ENCODE measurements at places on chromosomes 4 and X.

- no peak for DNase-seq
Measured at GRCh38 chr4:108034565-108034964, 44.9 kb downstream of the HADH start.

DNA sequence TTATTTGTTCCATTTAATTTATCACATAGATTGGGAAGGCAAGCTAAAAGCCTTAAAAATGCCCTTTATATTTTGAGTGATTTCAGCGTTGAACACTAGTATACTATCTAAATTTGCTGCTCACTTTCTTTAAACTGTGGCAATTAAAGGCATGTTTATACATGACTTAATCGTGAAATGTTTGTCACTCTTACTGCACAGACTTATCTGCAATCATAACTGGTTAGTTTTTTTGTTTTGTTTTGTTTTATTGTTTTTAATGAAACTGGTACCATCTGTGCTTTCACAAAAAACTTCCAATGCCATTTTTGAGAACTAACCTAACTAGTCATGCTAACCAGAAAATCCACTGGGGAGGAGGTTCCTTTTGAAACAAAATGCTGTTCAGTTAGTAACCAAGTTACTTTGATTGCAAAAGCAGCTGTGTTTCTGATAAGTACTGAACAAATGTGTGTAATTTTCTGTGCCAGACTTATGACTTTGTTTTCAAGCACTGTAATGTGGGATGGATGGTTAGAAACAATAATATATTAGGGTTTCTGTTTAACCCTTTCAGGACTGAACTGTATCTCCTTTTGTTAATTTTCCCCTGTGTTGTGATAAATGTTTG, 56.1 kb downstream of the CCKAR start:
- no peak for DNase-seq

- DNase-seq: no peak
Measured at GRCh38 chr4:184163813-184164212, 53.9 kb downstream of the ENPP6 start.

DNA sequence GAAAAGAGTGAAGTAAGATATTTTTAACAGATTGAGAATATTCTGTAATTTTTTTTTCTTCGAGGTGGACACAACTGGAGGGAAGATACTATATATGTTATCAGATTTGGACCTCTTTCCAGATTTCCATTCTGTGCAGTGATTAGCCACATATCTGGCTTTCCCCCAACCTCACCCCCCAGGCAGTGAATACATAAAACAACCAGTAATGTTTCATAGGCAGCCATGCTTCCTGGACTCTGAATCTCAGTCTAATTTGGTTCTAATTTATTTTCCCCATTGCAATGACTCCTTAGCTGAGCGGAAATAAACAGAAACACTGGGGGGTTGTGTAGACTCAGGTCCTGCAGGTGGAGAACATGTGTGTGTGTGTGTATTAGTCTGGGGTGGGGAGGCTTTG, 226.5 kb downstream of the FBXW7 start:
- DNase-seq: no peak

GRCh38 chrX:20313899-20314298, 47.2 kb upstream of the RPS6KA3 start:
- no peak for DNase-seq

GRCh38 chr4:106773076-106773905, 262.8 kb downstream of the DKK2 start:
- no peak for DNase-seq

- DNase-seq: no peak
Measured at GRCh38 chr4:53644607-53645006, 53.3 kb upstream of the LNX1 start.

DNA sequence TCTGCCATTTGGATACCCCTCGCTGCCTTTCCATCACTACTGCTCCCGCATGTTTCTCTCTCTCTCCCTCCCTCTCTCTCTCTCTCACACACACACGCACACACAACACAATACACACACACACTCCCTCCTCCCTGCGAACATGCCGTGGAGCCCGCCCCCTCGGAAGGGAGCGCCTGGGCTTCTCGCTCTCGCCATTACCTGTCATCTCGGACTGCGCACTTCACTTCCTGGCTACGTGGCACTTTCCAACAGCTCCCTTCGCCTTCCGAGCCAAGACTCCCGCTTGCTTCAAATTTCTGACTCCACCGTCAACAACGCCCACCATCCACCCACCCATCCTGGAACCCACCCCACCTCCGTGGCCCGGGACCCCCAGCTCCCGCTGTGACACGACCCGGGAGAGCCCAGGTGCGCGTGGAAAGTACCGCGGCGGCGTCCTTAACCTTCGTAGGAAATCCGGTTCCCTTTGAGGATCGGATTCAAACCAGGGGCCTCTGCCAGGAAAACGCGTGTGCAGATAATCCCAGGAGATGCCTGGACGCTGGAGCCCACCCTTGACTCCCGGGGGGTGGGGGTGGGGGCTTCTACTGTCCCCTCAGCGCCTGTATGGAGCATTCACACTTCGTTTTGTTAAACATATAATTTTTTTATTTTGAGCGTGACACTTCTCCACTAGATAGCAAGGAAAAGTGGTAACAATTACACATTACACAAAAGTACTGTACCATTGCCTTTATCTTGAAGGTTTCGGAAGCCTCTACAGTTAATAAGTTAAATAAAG, 12.5 kb downstream of the ARX start:
- no peak for DNase-seq

DNA sequence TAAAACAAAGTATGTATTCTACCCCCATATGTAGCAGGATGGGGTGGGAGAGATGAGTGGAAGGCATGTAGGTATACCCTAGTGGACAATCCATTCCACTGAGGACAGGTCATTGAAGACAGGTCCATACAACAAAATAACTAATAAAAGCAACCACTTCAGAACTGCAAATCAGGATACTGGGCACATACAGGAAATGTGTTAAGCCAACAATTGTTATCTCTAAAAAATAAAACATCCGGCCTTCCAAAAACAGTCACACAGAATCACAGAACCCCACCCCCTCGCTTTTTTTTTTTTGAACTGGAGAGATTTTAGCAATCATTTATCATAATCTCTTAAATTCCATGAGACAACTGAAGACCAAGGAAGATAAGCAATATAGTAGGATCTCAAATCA, 112.9 kb downstream of the FRYL start:
- no peak for DNase-seq

- no peak for DNase-seq
Measured at GRCh38 chr4:81566161-81566591, 94.5 kb upstream of the RASGEF1B start.

GRCh38 chr4:185307136-185307950, 88.4 kb downstream of the LRP2BP start:
- no peak for DNase-seq

- no peak for DNase-seq
Measured at GRCh38 chr4:149741186-149741831, 74.3 kb downstream of the IQCM start.

GRCh38 chr4:34250562-34250961, 1993.8 kb downstream of the ARAP2 start:
- no peak for DNase-seq
